ENCODE measurements at places on chromosomes 4 and X.

GRCh38 chr4:153466949-153467896 lies 1.1 kb downstream of the TMEM131L start:
- DNase-seq, result peak; percentile 67

GRCh38 chr4:111274486-111274885 lies 651.6 kb upstream of the PITX2 start:
- no peak for DNase-seq

DNA sequence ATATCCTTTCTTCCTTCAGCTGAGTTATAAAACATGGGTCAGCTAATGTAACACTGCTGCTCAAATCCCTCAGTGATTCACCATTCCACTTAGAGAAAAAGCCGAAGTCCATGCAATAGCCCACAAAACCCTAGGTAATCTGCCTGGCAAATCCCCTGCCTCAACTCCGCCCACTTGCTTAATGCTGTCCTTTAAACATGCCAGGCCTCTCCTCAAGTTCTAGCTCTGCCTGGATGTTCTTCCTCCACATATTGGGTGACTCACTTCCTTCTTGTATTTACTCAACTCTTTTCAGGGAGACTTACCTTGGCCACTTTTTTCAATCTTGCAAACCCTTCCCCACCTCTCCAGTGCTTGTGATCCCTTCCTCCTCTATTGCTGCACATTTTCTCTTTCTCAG lies 89.8 kb downstream of the EMCN start:
- no peak for DNase-seq

GRCh38 chrX:3299636-3300035 lies 46.8 kb downstream of the MXRA5 start:
- no peak for DNase-seq

GRCh38 chr4:3834186-3834662 lies 68.0 kb downstream of the ADRA2C start:
- DNase-seq, result no peak

GRCh38 chr4:176833400-176834175 lies 40.9 kb upstream of the VEGFC start:
- no peak for DNase-seq

DNA sequence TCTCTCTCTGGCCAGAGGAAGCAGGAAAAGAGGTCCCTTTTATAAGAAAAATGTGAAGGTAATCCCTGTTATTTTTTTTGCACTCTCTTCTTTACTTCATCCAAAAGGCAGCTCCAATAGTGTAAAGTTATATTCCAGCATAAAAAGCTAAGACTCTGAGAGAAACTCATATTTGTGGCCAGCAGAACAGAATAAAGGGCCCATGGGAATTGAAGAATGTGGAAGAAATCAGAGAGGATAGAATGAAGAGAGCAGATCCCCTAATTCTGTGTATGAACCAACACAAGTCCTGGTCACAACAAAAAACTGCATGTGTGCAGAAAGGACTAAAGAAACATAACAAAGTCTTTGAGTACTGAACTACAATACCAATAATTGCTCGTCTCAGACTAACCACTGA lies 22.3 kb downstream of the RPS6KA6 start:
- DNase-seq, result no peak

GRCh38 chr4:47737326-47737725 lies 100.5 kb downstream of the CORIN start:
- no peak for DNase-seq

DNA sequence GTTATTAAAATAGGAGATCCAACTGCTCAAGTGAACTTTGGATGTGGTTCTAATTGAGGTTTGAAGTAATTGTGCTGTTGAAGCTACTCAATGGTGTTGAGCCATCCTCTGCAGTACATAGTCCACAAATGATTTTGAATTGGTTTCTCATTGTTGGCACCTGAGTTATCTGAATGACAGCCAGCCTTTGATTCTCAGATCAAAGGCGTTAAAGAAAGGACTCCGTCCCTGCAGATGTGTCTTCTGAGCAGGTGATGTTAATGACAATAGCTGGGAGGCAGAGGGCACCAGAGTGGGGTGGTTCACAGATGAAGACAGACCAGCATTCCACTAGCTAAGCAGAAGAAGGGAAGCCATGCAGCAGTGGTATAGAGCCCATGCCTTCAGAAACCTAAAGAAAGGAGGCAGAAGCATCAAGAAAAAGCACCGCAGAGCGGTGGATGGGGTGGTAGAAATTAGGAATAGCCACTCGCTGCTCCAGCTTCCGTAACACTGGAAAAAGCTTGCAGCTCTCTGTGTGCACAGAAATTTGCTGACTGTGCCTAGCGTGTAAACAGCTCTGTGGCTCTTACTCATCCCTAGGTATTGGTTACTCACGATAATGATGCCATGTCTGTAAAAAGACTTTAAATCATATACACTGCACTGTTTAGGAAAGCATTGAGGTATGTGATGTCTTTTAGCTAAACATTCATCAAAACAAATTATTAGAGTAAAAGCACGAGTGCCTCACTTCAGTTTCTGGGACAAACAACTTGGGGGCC lies 79.2 kb upstream of the CLCN4 start:
- no peak for DNase-seq

DNA sequence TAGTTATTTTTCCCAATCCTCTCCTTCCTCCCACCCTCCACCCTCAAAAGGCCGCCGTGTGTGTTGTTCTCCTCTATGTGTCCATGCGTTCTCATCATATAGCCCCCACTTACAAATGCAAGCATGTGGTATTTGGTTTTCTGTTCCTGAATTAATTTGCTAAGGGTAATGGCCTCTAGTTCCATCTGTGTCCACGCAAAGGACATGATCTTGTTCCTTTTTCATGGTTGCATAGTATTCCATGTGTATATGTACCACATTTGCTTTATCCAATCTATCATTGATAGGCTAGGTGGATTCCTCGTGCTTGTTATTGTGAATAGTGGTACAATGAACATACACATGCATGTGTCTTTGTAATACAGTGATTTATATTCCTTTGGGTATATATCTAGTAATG lies 1193.7 kb downstream of the RPA4 start:
- no peak for DNase-seq

DNA sequence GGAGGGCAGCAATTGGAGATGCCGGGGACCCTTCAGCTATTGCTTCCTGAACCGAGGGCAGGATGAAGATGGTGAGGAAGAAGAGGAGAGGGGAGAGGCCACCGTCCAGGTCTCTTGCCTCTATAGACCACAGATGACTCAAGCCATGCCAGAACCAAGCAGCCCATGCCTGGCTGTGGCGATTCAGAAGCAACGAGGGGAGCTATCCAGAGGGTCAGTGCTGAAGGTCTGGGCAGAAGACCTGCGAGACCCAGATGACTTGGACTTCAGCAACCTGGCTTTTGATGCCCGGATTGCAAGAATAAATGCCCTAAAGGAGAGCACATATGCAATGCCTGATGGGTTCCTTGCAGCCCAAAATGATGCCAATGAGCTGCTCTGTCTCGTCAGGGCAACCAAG lies 70.2 kb upstream of the PRPS2 start:
- DNase-seq, result no peak

- DNase-seq, result no peak
Observed at GRCh38 chr4:160836431-160836830, 1327.4 kb downstream of the FSTL5 start.

- DNase-seq, result no peak
Observed at GRCh38 chrX:31604629-31605221, 532.9 kb upstream of the FTHL17 start.

- no peak for DNase-seq
Observed at GRCh38 chr4:102439236-102439614, 61.9 kb upstream of the NFKB1 start.

GRCh38 chrX:41779030-41779564 lies 55.1 kb downstream of the GPR82 start:
- DNase-seq, result no peak

DNA sequence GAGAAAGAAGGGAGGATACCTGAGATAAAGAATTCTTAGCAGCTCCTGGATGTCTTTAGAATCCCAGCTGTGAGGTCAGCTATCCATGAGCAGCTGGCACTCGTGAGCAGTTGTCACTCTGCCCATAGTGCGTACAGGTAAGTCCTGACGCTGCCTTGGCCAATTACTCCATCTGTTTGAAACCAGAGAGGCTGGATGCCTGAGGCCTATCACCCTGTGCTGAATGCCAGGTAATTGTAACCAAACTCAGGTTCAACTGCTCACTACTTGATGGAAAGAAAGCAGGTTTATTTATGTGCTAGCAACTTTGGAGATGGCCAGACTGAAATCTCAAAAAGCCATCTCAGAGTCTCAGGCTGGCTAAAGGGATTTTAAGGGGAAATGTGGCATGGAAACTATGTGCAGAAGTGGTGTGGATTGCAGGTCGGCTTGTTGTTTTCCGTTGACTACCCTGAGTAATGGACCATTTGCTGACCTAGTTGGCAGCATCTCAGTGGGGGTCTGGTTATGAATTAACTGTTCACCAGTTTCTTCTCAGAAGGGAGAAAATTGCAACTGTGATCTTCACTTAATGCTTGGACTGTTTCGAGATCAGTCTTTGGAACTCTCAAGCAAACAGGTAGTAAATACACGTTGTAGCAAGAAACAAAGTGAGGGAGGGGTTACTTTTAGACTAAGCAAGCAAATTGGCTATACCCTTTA lies 1614.0 kb upstream of the PCDH10 start:
- no peak for DNase-seq

DNA sequence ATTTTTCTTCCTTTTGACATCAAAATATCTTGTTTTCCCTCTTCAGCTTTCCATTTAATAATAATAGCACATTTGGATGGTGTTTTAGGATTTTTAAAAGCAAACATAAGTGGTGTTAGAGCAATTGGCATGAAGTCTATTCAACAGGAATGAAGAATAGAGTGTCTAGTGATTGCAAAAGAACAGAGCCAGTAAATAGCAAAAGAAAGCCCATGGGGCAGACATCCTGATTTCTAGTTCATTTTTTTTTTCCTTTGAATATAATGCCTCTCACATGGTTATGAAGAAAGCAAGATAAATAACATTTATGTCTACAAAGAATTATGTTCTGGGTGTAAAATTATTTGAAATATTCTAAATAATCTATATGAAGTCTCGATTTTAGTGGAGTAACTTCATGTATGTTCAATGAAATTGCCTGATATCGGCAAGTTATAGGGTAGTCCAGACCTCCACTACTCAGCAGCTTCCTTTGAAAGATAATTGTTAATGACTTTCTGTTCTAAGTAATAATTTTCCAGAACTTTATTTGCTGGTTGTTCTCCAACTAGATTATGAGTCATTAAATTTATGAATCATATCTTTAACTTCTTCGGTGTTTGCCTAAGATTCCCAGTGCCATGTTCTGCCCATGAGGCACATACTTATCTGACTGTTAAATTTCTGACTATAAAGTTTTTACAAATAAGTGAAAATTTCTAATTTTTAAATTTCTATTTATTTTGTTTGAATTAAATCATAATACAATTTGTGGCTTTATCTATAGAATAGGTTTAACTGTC lies 587.9 kb downstream of the TLL1 start:
- no peak for DNase-seq

DNA sequence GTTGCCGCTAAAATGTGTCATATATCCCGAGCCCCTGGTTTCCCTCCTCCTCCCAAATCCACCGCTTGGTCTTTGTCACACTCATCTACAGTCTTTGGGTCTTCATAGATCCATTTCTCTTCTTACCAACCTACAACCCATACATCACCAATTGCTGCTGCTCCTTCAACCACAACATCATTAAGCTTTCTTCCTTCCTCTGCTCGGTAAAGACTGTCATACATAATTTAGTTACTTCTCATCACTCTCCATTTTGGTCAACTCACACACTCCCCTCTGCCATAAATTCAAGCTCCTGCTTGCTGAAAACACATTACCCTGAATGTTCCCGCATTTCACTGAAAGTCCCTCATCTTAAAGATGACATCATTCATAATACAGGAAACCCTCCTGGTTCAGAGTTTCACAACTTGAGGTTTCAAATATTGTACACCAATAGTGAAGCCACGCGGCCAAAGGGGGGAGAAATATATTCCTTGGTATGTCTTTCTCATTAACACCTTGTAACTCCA lies 1.7 kb upstream of the DCTD start:
- DNase-seq, result peak; percentile 15

DNA sequence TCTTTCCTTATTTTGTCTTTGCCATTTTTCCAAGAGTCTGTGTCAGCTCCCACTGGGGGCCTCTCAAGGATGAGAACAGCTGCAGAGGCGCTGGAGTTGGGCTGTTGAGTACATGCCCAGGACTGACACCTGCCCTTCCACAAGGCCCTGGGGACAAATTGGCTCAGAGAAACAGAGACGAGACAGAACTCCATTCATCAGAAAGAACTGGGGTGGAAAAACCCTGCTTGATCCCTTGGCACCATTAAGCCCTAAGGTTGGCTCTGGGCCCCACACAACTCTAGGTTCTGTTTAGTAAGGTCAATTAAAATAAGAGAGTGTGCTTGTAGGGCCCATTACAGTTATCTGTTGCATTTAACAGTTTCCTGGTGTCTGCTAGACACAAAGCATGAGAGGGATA lies 63.6 kb downstream of the DCX start:
- no peak for DNase-seq

DNA sequence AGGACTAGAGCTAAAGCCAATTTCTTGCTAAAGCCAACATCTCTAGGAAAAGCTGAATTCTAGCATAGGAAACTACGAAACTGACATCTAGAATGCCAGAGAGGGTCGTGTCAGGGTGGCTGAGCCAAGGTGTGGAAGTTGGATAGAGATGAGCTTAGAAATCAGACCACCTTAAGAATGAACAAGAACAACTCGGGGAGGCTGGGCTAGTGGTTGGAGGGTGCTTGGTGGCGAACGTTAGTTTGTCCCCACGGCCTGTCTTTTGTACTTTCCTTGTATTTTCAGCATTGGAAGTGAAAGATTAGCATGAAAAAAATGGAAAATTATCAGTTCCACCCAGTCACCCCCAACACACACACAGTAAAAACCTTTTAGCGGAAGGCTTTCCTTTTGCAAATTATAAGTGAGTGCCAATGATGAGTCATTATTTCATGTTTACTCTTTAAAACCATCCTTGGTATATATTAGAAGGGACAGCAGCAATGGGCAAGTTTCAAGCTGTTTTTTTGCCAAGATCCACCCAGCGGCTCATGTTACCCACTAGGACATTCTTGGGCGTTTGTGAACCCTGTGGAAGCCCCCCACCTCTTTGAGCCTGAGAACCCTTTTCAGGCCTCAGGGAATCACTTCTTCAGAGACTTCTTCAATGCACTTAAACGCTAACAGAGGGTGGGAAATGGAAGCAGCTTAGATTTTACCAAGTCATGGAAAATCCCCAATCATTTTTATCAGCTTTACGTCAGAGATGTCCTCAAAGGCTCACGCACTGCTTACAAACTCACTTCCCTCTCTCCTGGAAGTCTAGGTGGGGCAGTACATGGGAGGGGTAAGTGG lies 4.9 kb upstream of the PPEF1 start:
- DNase-seq, result no peak

DNA sequence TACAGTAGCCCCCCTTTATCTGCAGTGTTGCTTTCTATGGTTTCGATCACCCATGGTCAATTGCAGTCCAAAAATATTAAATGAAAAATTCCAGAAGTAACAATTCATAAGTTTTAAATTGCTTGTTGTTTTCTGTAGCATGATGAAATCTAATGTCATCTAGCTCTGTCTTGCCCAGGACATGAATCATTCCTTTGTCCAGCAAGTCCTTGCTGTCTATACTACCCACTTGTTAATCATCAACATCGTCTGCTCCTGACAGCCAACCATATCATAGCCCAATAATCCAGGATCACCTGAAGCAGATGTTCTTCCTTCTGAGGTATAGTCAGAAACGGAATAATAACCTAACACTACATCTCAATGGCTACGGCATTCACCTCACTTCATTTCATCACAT lies 79.8 kb downstream of the ADAMTS3 start:
- DNase-seq, result no peak

Data from activated naive CD8-positive, alpha-beta T cell treated with anti-CD3 and anti-CD28 coated beads, Interleukin-2, amount 50 U/mL, for 24 hours (primary cell).